ENCODE measurements at places on chromosomes 16 and 17.

GRCh38 chr17:78865682-78866390, 25.2 kb upstream of the USP36 start:
- DNase-seq: peak; percentile 74

DNA sequence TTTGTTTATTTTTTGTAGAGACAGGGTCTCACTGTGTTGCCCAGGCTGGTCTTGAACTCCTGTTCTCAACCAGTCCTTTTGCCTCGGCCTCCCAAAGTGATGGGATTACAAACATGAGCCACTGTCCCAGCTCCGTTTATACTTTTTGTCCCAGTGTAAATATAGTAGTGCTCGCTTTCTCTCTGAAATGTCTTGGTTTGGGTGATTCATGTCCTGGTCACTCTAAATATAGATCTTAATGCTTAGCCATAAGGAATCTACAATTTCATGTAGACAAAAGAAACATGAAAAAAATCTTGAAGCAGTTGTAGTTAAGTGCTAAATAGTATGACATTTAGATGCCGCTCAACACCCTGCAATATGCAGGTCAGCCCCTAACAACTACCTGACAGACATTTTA, 126.9 kb downstream of the KATNIP start:
- DNase-seq: no peak

DNA sequence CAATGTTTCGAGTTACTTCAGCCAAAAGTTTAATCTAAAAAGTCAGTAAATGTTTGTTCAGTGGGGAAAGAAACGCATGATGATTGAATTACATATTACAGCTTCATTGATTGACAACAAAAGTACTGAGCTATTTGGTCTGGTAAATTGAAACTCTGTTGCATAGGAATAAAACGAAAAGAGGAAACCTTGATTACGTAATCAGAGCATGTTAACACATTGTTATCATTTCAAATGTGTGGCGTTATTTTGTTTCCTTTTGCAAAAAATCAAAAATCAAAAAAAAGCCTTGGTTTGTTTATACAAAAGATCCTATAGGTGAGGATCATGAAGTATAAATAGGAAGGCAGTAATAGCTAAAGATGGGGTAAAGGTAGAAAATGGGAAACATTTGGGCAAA, 19.5 kb upstream of the CA10 start:
- no peak for DNase-seq

DNA sequence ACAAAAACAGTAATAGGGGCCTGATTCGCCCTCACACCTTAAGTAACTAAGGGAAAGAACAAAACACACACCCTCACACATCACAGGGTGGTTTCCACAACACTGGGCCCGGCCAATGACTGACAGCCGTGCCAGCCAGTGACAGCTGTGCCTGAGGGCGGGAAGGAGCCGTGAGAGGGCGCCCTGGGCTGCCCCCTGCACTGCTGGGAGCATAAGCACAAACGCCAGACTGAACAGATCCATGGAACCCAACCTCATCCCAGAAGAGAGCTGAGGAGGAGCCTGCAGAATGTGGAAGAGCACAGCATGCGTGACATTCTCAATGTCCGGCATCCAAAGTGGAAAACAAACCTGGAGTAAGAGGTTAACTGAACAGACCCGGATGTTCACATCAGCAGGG, 16.0 kb downstream of the CSNK1D start:
- DNase-seq: no peak

DNA sequence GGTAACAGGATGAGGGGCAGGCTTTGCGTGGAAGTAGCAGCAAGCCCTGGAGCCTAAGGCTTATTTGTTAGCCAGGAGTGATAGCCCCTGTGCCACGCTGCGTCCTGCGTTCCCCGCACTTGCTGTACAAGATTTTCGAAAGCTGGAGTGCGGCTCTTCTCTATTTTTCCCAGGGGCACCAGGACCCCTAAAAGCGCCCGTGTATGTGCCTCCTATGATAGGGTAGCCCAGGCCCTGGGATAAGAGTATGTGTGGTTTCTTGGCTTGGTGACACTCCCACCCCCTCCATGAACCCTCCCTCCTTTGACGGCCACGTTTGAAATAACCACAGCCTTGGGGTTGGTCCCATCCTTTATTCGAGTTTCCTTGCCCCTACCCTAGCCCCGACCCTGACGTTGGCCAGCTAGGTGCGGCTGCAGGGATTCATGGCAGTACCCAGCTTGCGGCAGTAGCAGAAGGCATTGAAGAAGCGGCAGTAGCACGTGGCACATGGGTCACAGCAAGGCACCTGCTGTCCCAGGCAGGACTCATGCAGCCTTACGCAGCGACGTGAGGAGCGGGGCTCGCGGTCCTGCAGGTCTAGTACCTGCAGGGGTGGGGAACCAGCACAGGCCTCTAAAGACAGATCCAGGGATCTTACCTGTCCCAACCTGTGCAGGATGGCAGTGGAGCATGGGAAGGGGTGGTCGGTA, 968 bp downstream of the AGRP start:
- DNase-seq: no peak

DNA sequence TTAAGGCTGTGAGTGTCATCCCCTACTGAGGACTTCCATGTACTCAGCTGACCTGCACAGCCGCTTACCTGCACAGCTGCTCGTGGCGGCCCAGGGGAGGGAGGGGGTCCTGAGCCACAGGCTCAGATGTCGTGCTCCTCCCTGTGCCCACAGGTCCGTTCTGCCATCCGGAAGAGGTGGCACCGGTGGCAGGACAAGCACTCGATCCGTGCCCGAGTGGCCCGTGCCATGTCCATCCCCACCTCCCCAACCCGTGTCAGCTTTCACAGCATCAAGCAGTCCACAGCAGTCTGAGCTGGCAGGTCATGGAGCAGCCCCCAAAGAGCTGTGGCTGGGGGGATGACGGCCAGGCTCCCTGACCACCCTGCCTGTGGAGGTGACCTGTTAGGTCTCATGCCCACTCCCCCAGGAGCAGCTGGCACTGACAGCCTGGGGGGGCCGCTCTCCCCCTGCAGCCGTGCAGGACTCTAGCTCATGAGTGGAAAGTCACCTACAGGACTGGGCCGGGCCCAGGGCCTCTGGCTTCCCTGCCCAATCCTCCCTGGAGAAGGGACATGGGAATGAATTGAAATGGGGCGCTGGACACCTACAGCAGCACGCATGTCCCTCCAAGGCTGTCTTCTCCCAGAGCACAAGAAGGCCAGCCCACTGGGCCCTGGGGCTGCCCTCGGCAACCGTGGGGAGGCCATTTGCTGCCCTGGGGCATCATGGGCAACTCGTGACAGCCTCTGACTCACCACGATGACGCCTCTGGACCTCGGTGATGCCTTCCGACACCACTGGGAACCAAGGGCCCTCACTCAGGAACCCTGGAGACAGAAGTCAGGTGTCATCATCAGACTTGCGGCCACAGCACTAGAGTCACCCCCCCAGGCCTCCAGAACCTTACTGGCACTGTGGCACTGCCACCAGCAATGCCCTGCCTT, 9.9 kb upstream of the SPPL2C start:
- no peak for DNase-seq

- DNase-seq: no peak
These were observed 234.8 kb downstream of the IRX3 start for GRCh38 chr16:54051821-54052220.

DNA sequence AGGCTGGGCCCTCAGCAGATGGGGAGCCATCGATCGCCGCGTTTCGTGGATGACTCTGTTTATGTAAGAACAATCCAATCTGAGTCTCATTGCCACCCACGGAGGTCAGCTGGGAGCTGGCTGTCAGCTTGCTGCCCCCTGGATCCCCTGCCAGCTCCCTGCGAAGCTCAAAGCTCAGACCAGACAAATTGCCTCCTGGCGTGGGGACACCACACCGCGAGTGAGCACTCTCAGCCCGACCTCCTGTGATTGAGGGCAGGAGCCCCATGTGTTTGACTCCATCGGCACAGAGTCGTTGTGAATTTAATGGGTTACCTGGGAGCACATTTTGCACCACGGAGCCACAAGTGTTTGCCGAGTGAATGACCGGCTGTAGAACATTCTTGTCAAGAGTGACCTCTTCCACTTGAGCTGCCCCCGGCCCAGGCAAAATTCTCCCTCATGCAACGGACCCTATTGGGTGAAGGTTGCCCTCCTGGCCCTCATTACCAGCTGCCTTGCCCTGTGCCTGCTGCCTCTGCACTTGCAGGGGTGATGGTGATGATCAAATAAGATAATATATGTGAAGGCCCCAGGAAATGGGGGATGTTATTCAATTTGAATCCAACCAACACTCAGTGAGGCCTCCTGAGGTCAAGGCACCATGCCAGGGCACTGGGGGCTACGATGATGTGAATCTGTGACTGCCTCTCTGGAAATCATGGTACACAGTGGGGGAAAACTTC, 7.6 kb upstream of the GFAP start:
- no peak for DNase-seq

- DNase-seq: no peak
These were observed 90.9 kb downstream of the GOSR1 start for GRCh38 chr17:30568117-30568430.

- no peak for DNase-seq
These were observed 25.9 kb downstream of the ABCC12 start for GRCh38 chr16:48129926-48130325.

DNA sequence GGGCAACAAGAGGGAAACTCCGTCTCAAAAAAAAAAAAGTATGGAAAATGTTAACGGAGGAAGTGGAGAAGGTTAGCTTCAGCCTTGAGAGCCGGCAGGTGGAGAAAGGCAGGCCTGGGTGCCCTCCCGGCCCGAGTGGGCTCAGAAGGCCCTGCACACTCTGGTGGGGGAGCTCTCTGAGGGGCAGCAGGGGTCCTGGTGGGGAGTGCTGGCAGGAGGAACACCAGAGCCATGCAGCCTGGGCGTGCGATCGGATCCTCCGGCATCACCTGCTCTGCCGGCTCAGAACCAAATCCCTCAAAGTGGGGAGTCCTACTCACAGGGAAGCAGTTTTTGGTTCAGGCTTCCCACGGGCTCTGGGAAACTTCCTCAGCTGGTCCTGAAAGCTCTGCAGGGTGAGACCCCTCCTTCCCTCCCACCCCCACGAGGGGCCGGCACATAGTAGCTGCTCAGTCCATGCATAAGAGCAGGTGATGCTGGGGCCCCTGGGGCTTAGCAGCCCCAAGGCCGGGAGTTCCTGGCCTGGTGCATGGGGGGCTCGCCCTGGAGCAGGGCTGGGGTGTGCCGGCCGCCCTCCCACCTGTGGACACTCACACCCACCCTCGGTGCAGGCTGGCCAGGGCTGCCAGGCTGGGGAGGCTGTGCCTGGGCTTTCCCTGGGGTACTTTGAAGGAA, 1.2 kb downstream of the FN3K start:
- DNase-seq: no peak

DNA sequence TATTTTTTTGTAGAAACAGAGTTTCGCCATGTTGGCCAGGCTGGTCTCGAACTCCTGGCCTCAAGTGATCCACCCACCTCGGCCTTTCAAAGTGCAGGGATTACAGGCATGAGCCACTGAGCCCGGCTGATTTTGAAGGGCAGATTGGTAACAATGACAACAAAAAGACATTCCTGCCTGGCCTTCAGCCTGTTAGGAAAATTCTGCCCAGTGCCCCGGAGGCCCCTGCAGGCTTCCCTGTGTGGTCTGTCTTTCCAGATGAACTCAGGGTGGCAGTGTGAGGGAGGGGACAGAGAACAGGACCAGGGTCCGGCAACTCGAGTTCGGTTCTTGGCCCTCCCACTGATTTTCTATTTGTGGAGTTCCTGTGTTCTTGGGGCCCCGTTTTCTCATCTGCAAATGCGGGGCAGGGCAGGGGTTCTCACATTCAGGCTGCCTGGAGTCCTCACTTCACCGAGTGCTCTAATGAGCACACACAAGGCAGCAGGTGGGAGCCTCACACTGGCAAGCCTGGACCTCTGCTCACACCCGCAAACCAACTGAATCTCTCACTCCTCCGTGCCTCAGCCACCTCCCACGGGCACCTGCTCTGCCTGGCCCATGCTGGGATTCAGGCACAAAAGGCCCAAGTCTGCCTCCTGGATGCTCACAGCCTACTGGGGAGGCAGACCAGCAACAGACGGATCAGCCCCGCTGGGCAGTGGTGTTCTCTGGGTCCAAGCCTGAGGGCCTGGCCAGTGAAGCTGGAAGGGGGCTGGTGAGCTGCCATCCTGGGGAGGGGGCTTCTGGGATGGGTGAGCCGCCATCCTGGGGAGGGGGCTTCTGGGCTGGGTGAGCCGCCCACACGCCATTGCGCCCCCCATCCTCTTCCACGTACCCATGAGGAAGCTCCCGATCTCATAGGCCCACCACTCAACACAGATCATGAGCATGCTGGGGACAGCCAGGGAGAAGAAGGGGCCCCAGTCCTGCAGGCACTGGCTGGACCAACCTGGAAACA, 10.3 kb downstream of the SLC47A2 start:
- DNase-seq: no peak

DNA sequence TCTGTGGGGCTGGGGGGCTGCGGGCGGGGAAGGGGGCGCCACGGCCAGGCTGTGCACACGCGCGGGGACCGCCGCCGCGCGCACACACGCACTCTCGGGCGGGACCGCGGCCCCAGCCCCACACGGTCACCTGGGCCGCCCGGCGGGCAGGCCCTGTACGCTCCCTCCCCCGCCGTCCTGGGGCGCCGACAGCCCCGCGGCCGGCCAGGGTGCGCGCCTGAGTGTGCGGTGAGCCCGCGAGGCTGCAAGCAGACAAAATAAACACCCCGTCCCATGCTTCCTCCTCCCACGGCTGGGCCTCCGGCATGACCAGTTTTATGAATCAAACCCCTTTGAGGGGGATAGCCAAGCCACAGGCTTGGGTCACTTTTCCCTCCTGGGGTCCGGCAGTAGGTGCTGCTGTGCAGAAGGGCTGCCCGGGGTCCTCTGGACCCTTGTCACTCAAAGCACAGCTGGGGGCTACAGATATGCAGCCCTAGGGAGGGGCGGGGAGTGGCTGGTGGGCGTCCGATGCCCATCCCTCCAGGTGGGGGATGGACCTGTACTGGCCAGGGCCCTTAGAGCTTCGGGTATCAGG, 441 bp downstream of the VASN start:
- DNase-seq: peak; percentile 13

DNA sequence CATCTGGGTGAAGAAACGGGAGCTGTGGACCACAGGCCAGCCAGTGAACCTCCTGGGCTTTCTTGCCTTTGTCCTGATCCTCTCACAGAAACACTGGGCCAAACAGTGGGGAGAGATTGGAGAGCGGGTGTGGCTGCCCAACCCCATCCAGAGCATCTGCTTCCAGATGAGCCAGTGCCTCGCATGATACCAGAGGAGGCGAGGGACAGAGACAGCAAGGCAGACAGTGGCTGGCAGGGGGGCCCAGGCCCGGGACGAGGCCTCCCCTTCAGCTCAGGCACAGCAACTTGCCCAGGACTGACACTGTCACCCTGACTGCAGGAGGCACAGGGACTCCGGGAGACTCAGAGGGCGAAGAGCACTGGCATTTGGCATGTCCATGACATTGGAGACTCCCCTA, 12.0 kb downstream of the ARHGEF15 start:
- no peak for DNase-seq

DNA sequence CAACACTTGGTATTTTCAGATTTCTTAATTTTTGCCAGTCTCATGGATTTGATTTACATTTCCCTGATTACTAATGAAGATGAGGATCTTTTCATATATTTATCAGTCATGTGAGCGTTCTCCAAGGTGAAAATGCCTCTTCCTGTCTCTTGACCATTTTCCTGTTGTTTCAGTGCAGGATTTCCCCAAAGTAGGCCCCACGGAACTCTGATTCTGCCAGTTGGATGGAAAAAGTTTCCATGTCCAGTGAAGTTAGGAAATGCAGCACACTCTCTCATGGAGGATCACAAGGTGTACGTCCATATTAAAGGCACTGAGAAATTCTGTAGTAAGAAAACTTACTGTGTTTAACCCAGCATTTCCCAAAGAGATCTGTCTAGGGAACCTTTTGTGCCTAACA, 16.5 kb upstream of the LIMD2 start:
- no peak for DNase-seq
